BJ (cell line): ENCODE measurements at places on chromosomes 13 and 19. TPM values are rescaled to one million over a fixed set of nuclear protein-coding genes. Genes with fewer than 3 reads are reported as not detected.

DNA sequence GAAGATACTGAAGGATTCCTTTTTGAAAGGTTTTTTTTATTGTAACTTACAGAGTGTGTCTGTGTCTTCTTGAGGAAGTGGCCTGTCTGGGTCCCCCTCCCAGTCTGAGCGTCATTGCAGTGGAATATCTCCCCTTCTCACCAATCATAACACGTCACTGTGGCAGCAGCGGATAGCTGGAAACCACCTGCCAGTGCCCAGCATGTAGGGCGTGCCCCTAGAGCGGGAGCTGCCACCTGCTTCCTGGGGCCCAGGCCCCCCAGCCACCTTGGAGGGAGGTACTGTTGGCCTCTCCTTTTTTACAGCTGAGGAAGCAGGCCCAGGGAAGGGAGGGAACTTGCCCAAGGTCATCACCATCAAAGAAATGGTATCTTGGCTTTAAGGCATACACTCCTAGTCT lies 4.6 kb upstream of the DNM2 start:
- no peak for DNase-seq

GRCh38 chr19:58385313-58385890 lies 1.7 kb upstream of the RPS5 start:
- DNase-seq = no peak

DNA sequence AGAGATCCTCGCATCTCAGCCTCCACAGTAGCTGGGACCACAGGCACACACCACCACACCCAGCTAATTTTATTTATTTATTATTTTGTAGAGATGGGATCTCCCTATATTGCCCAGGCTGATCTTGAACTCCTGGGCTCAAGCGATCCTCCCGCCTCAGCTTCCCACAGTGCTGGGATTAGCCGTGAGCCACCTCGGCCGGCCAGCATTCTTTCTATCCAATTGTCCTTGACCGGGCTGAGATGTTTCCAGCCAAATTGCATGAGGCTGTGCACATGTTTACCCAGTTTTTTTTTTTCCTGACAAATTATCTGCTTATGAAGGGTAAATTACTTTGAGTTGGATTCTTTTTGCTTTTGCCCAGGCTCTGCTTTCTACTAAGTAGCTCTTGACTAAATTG lies 28.2 kb downstream of the UNC13A start:
- no peak for DNase-seq

GRCh38 chr13:44136696-44137268 lies 236.8 kb upstream of the SERP2 start:
- DNase-seq = no peak

- no peak for DNase-seq
Measured at GRCh38 chr19:35328851-35329285, at the start of gene CD22. CD22 (plus strand) TSS chr19:35329187; CDS start chr19:35332041, 2,854 bp downstream.

- no peak for DNase-seq
Measured at GRCh38 chr19:41811036-41811435, 14.6 kb downstream of the CEACAM3 start.

GRCh38 chr19:49413348-49413747 lies 9.9 kb downstream of the PTH2 start:
- no peak for DNase-seq

DNA sequence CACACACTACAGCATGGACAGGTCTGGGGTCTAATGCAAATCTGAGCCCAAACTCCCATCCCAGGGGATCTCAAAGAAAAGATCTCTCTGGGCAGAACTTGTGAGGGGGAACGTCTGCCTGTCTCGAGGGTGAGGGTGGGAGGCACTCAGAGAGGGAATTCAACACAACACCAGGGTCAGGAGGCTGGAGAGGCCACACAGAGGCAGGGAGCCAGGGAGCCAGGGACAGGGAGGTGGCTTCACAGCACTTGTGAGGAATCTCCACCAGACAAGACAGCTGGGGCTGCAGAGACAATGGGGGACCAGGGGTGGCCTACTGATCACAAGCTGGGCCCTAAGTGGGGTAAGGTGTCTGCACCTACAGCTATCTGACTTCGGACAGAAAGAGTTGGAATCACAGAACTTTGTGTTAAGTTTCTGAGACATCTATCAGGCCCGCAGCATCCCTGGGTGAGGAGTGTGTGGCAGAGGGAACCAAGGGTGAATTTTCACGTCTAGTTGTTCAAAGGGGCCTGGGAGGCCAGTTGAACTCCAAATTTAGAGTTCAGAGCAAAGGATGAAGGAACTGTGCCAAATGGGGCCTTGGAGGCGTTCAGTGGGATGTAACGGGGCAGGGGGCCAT lies 12.7 kb upstream of the AKAP8L start:
- DNase-seq = no peak

CATSPERD gene
- polyA plus RNA-seq = not detected in 2 replicates

SYNGR4 gene
- not detected in 2 replicates for polyA plus RNA-seq

ZNF723 gene
- not detected in 2 replicates for polyA plus RNA-seq

ERICH4 gene
- polyA plus RNA-seq = not detected in 2 replicates
